ENCODE measurements at places on chromosomes 7 and 10. TPM values are rescaled to one million over a fixed set of nuclear protein-coding genes. Genes with fewer than 3 reads are reported as not detected.

GRCh38 chr10:115171392-115171960 is 78.3 kb downstream of the ATRNL1 start:
- H3K27ac ChIP-seq = no peak overlapping the region
- H3K4me3 ChIP-seq = no peak overlapping the region
- DNase-seq = no peak
- H3K36me3 ChIP-seq = no peaks in the 10 kb centered on the region

The PSD gene
- total RNA-seq = 8.8 TPM

DNA sequence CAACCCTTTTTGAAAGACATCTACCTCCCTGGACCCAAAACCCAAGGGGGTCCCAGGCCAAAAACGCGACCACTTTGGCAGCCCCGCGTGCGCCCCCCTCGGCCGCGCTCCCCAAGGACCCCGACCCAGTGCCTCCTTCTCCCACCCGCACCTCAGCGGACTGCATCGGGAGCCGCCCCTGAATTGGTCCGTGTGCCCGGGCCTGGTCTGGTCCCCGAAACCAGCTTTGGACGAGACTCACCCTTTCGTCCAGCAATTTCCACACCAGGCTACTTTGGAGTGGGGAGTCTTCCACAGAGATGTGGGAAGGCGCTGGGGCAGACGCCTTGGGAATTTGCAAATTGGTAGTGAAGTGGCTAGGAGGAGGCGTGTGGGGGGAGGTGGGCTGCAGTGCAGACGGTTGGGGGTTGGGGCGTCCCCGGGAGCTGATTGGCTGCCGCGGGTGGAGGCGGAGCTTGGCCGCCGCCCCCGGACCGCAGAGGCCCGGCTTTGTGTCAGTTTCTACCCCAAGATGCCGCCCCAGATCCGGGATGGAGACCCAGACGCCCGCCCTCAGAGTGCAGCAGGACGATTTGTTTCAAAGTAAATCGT is 16.9 kb downstream of the TCAF1 start:
- no peak overlapping the region for H3K27ac ChIP-seq
- H3K36me3 ChIP-seq = no peaks in the 10 kb centered on the region

DNA sequence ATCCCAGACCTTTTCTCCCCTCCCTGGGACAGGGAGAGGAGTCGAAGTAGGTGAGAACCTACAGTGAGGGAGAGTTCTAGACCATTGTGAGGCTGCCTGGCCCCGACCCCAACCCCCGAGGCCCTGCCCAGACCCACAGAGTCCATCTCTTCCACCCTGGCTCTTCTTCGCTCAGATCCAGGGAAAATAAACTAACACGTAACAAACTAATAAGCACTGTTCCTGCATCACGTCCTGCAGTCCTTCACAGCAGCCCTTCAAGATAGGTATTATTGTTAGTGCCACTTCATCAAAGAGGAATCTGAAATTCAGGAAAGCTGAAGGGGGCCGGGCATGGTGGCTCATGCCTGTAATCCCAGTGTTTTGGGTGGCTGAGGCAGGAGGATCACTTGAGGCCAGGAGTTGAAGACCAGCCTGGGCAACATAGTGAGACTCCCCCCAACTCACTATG is at the start of gene SPACDR:
TSS of gene SPACDR (minus strand) at position 51 of the 451 bp plus-strand sequence. CDS start 235 bp downstream, outside the sequence.
- no peaks in the 10 kb centered on the region for H3K4me1 ChIP-seq
- no peak for DNase-seq
- no peaks in the 10 kb centered on the region for H3K27me3 ChIP-seq

DNA sequence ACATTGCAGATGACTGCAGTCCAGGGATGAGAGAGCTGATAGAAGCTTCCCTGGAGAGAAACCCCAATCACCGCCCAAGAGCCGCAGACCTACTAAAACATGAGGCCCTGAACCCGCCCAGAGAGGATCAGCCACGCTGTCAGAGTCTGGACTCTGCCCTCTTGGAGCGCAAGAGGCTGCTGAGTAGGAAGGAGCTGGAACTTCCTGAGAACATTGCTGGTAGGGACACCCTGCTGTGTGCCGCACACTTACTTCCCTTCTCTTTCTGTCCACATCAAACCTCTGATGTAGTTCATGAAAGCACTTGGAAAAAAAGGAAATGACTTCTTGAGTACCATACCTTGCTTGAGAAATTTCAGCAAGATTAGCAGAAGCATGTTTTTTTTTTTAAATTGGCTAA is 25.3 kb downstream of the MAP3K8 start:
- H3K4me3 ChIP-seq = no peak overlapping the region
- no peaks in the 10 kb centered on the region for H3K27me3 ChIP-seq
- H3K27ac ChIP-seq = no peak overlapping the region
